ENCODE measurements at places on chromosomes 16 and 17.

DNA sequence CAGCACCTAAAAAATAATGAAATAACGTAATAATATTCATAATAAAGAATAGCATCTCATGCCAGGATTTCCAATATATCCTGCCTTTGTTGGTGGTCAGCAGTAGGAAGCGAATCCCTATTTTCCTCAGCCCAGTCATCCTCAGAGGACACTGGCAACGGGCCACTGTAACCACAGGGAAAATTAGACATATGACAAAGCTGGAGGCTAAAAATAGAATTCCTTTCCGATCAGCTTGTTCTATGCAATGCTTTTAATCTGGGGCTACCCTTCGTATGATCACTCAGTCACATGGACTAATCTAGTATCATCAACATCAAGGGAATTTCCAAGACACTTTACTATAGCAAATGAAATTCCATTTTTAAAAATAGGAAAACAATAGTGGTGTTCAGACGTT lies 246.9 kb upstream of the KCNJ16 start:
- no peak for DNase-seq

- DNase-seq = no peak
Measured at GRCh38 chr16:57689762-57690558, 4.6 kb upstream of the DRC7 start.

- no peak for DNase-seq
Measured at GRCh38 chr16:78836802-78837491, 737.5 kb downstream of the WWOX start.

DNA sequence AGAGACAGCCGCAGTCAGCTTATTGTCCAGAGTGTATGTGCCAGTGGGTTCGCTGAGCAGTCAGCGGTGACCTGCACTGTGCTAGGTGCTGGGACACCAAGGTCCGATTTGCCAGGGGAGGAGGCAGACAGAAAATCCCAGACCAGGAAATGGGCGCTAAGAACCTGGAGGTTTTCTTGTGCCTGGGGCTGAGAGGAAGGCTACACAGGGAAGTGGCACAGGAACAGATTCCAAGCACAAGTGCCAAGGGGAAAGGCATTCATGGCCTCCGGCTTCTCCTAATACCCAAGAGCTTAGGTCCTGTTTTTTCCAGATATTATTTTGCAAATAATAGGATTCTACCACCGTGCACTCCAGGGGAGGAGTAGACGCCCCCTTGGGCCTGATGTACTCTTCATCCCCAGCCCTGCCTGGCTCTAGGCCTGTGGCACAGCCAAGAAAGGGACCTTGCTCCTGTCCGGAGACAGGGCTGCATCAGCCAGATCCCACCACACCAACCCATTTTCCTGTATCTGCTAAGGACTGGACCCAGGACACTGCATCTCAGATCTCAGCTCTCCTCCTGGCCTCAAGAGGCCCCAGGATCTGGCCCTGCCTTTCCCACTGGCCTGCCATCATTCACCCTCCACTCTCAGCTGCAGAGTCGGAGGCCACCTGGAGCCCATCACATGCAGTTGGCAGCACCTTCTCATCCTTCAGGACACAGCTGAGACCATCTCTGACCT lies 187.2 kb downstream of the NTN1 start:
- DNase-seq = no peak

DNA sequence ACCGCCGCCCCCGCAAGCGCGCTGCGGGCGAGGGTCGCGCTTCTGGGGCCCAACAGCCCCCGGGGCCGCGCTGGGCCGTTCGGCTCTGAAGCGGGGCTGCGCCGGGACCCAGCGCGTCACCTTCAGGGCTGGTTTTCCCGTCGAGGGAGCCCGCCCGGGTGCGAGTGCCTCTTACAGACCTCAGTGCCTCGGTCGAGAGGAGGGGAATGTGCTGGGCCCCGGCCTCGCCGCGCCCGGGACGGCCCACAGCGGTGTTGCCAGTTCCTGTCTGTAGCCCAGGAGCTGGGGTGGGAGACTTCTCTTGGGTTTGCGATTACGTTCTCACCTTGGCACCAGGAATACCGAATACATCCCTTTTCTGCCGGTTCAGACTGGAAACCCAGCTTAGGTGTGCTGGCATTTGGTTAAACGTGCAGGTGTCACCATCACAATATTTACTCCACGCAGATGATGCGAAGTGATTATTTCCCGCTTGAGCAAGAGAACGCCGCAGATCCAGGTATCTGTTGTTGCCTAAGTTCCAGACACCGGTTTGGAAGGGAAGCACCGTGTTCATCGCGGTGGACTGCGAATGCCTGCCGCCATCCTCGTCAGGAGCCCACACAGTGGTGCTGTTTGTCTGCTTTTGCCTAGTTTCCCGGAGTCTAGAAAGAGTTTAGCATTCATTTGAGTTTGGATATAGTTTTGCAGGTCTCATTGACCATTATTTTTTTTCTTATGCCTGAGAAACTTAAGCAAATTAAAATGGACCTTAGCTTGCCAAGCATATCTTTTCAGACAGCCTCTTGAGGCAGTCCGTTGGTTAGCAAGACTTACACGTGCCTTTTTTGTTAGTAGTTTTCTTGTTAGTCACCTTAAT lies 914 bp downstream of the MAP1LC3B start:
- DNase-seq = peak; percentile 80

DNA sequence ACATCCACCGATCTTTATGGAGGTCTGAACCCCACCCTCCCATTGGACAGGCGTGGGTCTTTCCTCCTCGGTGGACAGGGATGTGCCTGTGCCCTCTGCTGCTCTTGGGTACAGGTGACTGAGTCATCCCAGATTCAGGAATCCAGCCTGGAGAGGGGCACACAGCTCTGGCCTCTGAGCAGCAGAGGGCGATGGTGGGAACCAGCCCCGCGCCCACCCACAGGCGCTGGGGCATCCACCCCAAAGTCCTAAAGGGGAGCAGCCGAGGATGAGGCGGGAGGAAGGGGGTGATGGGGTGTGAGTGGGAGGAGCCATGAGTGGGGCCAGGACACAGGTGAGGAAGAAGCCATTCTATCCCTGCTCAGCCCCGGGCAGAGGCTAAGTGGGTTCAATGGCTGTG lies 35.0 kb downstream of the ENGASE start:
- DNase-seq = no peak

DNA sequence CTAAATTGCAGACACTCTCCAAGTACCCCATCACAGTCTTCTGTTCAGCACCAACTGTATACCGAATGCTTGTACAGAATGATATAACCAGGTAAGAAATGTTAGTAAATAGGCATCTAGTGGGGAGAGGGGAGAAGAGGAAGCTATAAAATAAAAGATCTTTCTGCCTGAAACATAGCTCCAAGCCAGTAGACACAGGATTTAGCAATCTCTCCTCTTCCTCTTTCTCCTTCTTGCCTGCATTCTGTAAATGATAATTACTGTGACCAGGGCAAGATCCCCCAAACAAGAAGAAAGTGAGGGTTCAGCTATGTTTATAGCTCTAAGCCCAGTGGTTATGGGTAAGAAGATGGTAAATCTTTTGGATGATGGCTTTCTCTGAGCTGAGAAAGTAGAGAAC lies 17.9 kb downstream of the ACSM3 start:
- DNase-seq = no peak

GRCh38 chr17:49360796-49361128 lies 1.3 kb downstream of the ZNF652 start:
- no peak for DNase-seq

GRCh38 chr16:67386861-67387455 lies 6.3 kb downstream of the TPPP3 start:
- DNase-seq = no peak

- DNase-seq = no peak
Measured at GRCh38 chr16:23026784-23027362, 122.4 kb downstream of the USP31 start.

DNA sequence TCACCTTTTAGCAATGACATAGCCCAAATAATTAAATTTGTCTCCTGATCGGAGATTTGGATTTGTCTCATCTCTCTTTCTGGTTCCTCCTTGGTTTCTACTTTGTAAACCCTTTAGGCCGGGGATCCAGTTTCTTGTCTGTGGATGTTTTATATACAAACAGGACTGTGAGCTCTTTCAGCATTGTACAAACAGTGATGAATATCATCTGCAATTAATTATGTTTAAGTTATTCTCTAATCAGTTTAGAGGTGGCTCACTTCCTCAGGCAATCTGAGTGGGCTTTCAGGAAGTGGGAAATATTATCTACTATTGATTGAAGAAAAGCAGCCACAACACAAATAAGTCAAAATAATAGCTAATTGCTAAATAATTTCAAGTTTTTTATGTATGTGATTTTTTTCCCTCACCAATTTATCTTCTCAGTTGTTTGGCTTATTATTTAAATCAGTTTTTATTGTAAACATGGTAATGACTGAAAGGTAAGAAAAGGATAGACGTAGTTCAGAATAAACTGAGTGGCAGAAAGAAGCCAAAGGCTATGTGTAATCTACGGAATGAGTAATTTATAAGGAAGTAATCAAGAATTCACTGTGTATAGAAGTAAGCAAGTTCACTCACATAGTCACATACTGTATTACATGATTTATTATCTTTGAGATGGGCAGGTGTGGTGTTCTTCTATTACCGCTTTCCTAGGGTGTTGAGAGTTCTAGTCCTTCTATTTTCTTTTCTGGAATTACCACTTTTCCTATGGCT lies 3.4 kb upstream of the ABCC11 start:
- DNase-seq = no peak

DNA sequence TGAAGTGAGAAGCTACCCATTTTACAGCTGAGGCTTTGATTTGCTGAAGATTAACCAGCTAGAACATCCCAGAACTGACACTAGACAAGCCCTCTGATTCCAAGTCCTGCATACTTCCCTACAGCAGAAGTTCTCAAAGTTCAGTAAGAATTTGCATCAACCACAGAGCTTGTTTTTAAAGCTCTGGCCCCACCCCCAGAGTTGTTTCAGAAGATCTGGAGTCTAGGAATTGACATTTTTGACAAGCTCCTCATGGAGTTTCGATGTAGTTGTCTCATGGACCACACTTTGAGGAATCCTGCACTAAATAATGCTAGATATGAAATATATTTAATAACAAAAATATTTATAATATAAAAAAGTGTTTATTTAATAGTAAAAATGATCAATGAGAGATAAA lies 120.3 kb upstream of the ADAMTS18 start:
- DNase-seq = no peak

DNA sequence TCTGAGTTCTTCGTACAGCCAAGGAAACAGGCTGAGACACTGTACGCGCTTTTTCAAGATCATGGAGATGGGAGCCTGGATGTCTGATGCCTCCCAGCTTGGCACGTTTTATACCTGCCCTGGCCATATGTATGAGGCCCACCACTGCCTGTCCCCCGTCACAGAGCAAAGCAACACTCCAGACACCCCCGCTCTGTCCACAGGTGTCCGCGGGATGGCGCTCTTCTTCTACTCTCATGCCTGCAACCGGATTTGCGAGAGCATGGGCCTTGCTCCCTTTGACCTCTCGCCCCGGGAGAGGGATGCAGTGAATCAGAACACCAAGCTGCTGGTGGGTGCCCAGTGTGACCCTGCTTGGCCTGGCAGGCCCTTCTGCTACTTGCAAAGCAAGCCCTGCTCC lies 39.8 kb upstream of the POLR3E start:
- no peak for DNase-seq

DNA sequence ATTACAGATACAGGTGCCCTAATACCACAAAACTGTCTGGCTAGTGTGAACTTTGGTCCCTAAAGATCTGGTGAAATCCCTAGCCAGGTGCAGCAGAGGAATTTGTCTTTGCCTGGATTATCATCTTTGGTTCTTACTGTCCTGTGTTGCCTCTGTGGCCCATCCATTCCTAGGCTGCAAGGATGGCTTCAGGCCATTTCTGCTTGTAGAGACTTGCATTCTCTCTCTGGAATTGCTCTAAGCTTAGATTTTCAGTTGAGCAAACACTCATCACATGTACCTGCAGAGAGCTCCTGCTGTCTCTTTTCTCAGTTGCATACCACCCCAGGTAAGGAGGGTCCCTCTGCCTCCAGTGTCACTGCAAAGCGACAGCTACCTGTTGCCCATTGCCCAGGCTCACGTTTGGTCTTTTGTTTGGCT lies 114.9 kb downstream of the PRKCA start:
- DNase-seq = no peak

DNA sequence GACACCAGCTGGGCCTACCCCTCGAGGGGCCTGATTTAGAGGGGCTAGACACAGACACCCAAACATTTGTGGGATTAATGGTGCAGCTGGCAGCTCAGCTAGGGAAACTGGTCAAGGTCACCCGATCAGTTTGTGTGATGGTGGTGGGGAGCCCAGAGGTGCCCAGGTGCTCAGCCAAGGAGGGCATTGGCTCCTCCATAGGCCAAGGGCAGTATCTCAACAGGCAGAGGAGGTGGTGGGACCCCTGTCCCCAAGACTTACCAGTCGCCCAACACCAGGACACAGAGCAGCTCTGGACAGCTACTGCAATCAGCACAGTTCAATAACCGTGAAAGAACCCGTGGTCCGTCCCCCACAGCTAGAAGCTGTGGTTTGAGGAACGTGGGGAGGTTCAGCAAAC lies 120.9 kb downstream of the C16orf78 start:
- no peak for DNase-seq

- no peak for DNase-seq
Measured at GRCh38 chr16:79715061-79715460, 114.5 kb upstream of the MAF start.

DNA sequence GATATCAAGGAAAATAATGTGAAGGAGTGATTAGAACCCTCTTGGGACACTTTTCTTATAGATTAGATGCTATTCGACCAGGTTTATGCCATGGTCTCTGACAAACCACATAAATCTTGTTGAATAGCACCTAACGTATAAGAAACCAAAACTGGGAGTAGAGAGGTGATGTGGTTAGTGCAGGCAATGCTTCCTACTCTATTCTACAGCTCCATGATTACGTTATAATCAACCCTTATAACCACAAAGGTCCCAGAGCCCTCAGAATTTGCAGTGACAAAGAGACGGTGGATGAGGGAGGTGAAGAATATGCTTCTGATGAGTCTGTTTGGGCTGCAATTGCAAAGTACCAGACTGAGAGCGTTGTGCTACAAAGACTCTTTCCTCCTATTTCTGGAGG lies 78.4 kb downstream of the ARHGAP44 start:
- no peak for DNase-seq

DNA sequence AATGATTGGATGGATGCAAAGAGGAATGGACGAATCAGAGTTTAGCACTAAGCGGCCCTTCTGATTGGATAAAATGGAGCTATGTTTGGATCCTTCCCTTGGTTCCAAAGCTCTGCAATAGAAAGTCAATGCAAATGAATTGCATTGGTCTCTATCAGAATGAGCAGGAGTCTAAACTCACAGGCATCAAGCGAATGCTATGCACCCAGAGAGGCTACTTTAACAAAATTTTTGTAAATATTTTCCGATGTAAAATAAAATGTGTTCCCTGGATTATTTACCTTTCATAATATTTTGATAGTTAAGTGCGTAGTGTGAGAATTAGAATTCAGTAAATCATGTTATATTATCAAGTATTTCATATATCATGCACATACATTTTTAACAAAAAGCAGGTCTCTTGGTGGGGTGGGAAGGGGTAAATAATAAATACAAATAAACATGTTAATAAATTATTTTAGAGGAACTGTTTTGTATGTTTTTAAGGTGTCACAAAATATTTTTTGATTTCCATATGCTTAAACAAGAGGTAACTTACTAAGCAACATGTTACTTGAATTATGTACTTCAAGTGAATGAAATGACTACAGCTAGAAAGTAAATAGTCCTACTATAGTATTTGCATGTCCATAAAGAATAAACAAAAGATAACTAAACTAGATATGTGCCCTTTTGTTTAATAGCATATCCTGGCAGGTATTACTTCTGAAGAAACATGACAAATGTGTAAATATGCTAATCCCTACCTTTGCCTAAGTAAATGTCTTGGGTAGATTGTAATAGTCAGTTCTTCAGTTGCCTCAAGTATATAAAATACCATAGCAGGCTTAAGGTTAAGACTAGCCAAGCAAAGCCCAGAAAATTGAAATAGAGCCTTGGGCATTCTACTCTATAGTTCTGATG lies 4.4 kb upstream of the UNK start:
- no peak for DNase-seq

- peak; percentile 67 for DNase-seq
Measured at GRCh38 chr17:43020789-43021740, 1.1 kb downstream of the VAT1 start.
